Midbrain (tissue), 1 donor: ENCODE measurements at places on chromosomes 11 and 22.

DNA sequence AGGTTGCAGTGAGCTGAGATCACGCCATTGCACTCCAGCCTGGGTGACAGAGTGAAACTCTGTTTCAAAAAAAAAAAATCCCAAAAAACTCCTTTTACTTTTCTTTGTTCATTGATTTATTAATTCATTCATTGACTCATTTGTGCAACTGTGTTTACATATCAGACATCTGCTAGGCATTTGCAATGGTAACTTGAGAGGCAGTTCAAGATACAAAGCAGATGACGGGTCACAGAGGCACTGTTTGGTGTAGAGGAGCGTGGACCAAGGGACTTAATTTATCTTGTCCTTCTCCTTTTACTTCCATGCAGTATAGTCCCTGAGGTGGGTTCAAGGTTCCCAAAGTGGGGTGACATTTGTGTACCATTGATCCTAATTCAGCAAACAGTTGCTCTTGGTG is 71.4 kb downstream of the KIAA1671 start:
- no peak for DNase-seq

DNA sequence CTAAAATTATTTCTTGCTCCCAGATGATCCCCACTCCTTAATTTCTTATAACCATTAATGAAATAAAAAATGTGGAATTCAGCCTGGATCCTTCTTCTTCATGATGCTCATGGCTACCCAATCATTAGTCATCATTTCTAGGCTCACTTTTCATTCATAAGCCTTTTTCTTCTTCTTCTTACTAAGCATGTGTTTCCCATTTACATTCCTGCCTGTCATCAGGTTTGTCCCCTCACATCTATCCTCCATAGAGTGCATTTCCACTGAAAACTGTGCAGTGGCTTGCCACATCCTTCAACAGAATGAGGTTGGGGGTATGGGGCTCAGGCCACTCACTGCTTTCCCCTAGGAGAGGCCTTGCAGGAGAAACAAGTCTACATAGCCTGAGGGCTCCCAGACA is 35.8 kb upstream of the NTM start:
- no peak for DNase-seq

- no peak for DNase-seq
Measured at GRCh38 chr11:100220801-100221200, 466.3 kb upstream of the ARHGAP42 start.

GRCh38 chr22:39469326-39469680 is 12.5 kb downstream of the MGAT3 start:
- DNase-seq, result no peak

- no peak for DNase-seq
Measured at GRCh38 chr22:37601540-37602442, 6.8 kb upstream of the GGA1 start.

DNA sequence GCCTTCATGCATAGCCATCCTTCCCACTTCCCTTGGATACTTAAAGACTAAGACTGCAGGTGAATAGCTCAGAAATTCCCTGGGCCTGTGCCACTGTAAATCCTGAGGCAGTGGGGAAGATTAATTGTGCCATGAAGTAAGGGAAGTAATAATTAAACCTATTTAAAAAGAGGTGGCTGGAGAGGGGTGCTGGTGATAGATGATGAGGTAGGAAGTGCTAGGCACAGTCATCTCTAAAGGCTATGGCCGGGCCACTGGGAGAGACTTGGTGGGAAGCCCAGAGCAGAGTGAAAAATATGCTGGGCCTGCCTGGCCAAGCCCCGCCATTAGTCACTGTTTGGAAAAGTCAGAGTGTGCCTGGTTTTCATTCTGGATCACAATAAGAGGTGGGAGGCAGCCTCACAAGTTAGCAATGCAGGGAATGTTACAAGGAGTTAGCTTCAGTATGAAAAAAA is 197.2 kb upstream of the PITPNB start:
- no peak for DNase-seq

GRCh38 chr11:73493956-73494598 is 103.8 kb downstream of the FAM168A start:
- peak; percentile 52 for DNase-seq

DNA sequence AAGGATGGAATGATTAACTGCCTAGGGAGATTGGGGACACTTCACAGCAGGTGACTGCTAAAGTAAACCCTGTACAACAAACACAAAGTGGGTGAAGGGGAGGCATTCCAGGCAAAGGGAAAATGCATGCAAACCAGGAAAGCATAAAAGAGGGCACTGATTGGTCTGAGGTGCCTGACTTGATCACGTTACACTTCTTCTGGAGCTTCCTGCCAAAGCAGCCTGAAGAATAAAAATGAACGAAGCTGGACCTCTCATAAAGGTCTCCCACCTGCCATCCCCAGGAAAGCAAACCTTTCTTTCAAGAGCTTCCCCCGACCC is 46.7 kb upstream of the SCUBE2 start:
- no peak for DNase-seq

DNA sequence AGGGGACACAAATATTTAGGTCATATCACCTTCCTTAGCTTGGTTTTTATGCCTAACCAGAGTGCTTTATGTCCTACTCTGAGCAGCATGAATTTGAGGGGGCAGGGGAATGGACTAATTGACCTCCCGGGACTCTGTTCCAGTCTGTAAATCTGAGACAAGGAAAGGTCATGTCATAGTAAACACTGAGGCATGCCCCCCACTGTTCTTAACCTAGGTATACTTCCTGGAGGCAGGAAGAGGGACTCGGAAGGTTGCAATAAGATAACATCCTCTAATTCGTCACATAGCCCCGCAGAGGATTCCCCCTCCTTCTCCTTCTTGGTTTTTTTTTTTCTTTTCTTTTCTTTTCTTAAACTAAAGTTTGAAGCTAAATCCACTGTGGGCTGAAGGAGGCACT is 540.3 kb upstream of the CADM1 start:
- DNase-seq, result no peak

DNA sequence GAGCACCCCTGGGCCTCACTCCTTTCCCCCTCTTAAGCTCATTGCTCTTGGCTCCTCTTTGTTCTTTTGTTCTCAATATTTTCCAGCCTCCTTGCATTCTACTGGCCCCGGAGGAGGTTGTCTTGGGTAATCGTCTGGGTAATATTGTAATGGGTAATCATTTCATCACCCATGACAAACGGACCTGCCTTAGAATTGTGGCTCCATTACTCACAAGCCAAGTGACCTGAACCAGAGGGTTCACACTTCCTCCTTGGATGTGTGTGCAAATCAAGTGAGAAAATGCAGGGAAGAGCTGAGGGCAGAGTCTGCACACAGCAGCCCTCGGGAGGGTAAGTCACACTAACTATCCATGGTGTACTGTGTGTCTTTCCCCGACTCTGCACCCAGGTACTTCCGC is 305.0 kb downstream of the BUD13 start:
- DNase-seq, result no peak

- DNase-seq, result no peak
Measured at GRCh38 chr11:104259121-104259610, 95.2 kb upstream of the PDGFD start.

- no peak for DNase-seq
Measured at GRCh38 chr11:134276396-134277182, 410 bp downstream of the GLB1L3 start.

- DNase-seq, result no peak
Measured at GRCh38 chr11:122979103-122979814, 2.4 kb downstream of the BSX start.

GRCh38 chr11:47348859-47349258 is 3.6 kb downstream of the MYBPC3 start:
- DNase-seq, result no peak

DNA sequence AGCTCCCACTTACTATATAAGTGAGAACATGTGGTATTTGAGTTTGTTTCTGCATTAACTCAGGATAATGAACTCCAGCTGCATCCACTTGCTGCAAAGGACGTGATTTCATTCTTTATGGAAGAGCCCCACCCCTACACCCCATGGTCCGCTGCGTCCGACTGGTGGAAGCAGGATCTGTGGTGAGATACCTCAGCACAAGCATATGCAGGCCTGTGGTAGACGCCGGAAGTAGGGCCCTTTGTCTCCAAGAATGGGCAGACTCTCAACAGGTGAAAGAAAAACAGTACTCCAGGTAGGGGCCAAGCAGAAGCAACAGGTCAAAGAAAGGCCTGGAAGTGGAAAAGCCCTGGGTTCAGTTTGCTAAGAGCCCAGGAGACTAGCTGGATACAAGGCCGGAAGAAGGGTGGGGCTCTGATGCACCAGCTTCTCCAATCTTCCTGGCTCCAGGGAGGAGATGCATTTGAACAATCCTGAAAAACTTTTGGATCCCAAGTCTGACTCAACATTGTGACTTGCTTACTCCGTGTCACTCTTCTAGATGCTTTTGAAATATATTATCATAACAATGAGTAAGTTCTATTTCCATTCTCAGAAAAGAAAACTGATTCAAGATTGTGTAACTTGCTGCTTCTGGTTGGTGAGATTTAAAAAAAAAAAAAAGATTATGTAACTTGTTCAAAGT is 30.4 kb downstream of the NEAT1 start:
- DNase-seq, result no peak

DNA sequence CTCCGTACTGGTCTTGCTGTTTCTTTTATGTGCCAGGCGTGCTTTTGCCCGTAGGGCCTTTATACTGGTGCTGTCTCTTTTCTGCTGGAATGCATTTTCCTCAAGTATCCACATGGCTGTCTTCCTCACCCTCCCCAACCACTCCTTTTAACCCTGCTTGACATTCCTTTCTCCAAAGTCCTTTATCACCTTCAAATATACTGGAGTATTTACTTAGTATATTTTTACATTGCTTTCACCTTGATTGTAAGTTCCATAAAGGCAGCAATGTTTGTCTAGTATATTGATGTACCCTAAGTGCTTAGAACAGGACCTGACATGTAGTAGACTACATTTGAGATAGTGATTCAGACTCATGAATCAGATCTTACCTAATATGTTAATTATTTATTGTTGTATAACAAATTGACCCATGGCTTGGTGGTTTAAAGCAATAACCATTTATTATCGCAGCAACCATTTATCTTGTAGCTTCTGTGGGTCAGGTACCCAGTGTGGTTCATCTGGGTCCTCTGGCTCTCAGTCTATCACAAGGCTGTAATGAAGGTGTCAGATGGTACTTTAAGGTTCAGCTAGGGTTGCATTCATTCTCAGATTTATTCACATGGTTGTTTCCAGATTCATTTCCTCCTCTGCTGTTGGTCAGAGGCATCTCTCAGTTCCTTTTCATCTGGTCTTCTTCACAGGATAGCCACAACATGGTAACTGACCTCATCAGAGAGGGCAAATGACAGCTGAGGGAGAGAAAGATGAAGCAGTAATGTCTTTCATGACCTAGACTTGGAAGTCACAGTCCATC is 34.2 kb downstream of the DDX10 start:
- DNase-seq, result no peak

DNA sequence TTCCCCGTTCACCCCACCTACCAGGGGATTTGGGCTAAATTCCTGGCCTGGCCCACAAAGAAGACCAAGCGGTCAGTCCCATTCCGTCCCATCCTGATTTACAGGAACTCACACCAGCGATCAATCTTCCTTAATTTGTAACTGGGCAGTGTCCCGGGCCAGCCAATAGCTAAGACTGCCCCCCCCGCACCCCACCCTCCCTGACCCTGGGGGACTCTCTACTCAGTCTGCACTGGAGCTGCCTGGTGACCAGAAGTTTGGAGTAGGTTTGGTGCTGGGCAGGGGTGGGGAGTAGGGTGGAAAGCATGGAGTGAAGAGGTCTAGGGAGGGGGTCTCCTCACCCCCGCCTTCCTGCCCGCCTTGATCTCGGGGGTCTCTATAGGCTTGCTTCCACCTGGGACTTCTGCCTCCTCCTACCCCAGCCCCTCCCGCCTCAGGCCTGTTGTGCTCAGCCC is at the start of gene SERPING1:
Gene SERPING1, plus strand, starts transcription at position 225 of the 455 bp plus-strand sequence. CDS start 586 bp downstream, outside the sequence.
- no peak for DNase-seq

- DNase-seq, result no peak
Measured at GRCh38 chr11:59267196-59267595, 54.5 kb upstream of the MPEG1 start.

DNA sequence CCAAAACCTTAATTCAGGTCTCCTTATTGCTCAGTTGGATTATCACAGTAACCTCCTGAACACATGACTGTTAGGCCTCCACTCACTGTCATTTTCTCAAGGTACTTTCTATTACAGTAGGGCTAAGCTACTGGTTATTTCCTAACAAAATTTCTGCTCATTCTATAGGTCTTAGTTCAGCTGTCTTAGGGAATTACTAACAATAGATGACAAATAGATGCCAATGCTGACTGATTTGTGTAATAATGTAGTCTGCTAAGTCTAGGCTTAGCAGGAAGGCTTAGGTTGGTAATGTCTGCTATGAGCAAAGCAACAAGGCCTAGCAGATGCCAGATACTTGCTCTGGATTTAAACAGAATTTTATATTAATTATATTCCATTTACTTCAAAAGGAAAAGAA is 58.1 kb downstream of the RSF1 start:
- no peak for DNase-seq

DNA sequence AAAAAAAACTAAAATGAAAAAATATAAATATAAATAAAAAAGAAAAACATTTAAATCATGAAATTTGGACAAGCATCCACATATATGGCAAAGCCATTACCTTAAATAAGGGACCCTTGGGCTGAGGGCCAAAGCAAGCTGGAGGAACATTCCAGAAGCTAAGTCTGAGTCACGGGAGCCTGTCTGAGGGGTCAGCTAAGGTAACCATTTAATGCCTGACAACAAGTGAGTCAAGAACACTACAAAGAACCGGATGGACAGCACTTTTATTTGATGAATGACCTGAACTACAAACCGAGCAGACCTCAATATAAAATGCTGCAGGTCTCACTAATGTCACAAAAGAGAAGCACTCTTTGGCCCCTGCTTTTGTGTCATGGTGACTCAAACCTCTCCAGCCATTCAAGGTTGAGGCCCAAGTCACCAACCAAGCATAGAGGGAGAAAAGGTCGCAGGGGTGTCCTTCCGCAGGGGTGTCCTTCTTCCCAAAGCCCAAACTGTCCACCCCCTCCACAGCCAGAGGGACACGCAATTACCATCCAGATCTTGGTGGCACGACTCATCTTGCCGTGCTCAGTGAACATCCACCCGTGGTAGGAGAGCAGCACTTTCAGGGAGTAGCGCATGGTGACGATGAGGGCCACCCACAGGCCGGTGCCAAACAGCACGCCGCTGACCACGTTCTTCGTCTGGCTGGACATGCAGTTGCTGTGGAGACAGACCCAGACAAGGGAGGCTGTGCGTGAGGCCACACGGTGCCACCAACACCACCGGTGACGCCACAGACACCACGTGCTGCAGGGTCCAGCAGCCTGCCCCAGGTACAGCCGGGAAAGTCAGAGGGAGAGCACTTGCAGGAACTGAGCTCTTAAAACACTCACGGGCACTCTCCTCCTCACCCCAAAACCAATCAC is 34.5 kb downstream of the CPT1A start:
- no peak for DNase-seq

DNA sequence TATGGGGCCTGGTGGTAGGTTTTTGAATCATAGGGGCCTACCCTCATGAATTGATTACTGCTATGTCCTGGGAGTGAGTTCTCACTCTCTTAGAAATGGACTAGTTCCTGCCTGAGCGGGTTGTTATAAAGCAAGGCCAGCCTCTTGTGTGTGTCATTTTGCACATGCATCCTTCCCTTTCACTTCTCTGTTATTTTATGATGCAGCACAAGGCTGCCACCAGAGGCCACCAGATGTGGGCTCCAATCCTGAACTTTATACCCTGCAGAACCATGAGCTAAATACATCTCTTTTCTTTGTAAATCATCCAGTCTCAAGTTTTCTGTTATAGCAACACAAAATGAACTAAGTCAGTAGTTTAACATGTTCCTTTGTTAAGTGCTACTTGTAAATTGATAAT is 251.4 kb downstream of the BLID start:
- no peak for DNase-seq

- DNase-seq, result no peak
Measured at GRCh38 chr22:48084041-48084728, 1321.7 kb downstream of the TBC1D22A start.
